ENCODE measurements at places on chromosomes 5 and 9. TPM values are rescaled to one million over a fixed set of nuclear protein-coding genes. Genes with fewer than 3 reads are reported as not detected.

DNA sequence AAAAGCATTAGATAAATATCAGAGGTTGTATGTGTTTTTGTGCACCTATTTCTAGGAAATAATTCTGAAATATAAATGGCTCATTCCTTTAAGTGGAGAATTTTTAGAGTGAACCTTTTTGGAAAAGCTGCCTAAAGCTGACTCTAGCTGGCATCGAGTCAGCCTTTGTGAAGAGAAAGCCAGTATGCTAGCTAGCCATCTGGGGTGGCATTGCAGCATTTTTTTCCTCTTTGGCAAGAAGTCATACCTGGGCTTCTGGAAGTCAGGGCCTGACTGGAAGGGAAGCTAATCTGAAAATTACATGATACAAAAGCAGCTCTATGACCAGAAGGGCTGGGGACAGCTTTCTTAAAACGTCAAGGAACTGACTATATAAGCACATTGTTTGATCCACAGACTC, 19.7 kb downstream of the ANP32B start:
- H3K27me3 ChIP-seq = no peaks in the 10 kb centered on the region
- H3K27ac ChIP-seq = no peak overlapping the region
- H3K4me1 ChIP-seq = peaks cover 37% of the 10 kb centered on the region

- no peak overlapping the region for H3K4me3 ChIP-seq
- H3K27ac ChIP-seq = no peak overlapping the region
- no peaks in the 10 kb centered on the region for H3K36me3 ChIP-seq
- no peak for DNase-seq
- H3K27me3 ChIP-seq = peaks cover 5% of the 10 kb centered on the region
These were observed 87.7 kb downstream of the ENTREP1 start for GRCh38 chr9:69412741-69413150.

DNA sequence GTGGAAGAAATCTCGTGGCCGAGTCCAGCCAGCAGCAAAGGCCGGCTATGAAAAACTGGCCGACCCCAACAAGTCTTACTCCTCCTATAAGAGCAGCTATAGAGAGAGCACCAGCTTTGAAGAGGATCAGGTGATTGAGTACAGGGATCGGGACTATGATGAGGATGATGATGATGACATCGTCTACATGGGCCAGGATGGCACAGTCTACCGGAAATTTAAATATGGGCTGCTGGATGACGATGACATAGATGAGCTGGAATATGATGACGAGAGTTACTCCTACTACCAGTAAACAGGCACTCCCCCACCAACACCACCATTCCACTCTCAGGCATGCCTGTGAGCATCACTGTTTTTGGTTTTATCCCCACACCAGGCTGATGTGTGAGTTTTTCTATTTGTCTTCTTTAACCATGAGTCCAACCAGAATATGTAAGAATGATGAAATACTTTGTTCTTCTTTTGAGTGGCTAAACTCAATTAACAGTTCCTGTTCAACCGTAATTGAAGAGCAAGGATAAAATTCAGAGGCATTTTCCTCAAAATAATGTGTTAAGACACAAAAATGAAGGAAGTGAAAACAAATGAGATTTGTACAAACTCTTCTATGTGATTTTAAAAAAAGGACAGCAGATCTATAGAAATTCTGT, 35.5 kb downstream of the RFK start:
- H3K4me1 ChIP-seq = no peaks in the 10 kb centered on the region
- H3K4me3 ChIP-seq = no peak overlapping the region
- DNase-seq = no peak
- H3K27me3 ChIP-seq = peaks cover 9% of the 10 kb centered on the region
- no peak overlapping the region for H3K27ac ChIP-seq
- no peaks in the 10 kb centered on the region for H3K36me3 ChIP-seq

The CD14 gene
- 0.31 TPM for total RNA-seq

DNA sequence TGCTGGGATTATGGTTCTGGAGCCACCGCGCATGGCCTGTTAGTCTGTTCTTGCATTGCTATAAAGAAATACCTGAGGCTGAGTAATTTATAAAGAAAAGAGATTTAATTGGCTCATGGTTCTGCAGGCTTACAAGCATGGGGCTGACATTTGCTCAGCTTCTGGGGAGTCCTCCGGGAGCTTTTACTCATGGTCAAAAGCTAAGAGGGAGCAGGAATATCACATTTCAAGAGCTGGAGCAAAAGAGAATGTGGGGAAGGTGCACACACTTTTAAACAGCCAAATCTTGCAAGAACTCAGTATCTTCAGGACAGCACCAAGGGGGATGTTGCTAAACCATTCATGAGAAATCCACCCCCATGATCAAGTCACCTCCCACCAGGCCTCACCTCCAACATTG, 12.1 kb downstream of the JAK2 start:
- no peak for DNase-seq
- H3K27me3 ChIP-seq = no peaks in the 10 kb centered on the region
- no peak overlapping the region for H3K27ac ChIP-seq
- H3K4me3 ChIP-seq = no peak overlapping the region
- H3K4me1 ChIP-seq = peaks cover 58% of the 10 kb centered on the region

The STPG3 gene
- total RNA-seq = 0.99 TPM

GRCh38 chr5:116502616-116503015, 72.0 kb downstream of the SEMA6A start:
- H3K36me3 ChIP-seq = no peaks in the 10 kb centered on the region
- DNase-seq = no peak
- H3K4me1 ChIP-seq = no peaks in the 10 kb centered on the region
- H3K27ac ChIP-seq = no peak overlapping the region
- H3K4me3 ChIP-seq = no peak overlapping the region

The KIAA0825 gene
- total RNA-seq = 0.54 TPM

- H3K4me1 ChIP-seq = no peaks in the 10 kb centered on the region
- H3K27me3 ChIP-seq = peaks cover 2% of the 10 kb centered on the region
- DNase-seq = no peak
- no peak overlapping the region for H3K4me3 ChIP-seq
These were observed 59.6 kb upstream of the MAN2A1 start for GRCh38 chr5:109630093-109630492.

DNA sequence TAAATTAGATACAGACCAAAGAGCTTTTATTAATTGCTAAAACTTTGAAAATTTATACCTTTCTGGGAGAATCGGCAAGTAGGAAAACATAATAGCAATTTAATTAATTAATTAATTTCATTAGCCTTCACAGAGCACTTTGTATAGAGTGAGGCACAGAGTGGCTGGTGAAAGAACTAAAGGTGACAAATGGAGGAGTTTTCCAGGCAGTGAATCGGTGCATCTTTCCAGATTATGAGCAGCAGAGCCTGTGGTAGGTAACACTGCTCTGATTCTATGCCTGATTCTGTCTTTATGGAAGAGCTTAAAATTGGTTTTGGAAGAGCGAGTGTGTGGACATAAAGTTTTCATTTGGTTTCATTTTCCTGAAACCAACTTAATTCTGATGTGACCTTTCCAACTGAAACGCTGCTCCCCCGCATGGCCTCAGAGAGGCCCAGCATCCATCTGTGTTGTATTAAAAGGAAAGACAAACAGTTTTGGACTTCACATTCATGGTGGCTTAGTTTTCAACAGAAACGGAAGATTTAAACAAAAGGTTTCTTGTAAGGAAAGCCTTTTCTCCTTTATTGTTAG, 188.9 kb upstream of the RPS23 start:
- no peaks in the 10 kb centered on the region for H3K36me3 ChIP-seq
- no peaks in the 10 kb centered on the region for H3K4me1 ChIP-seq
- DNase-seq = no peak
- no peak overlapping the region for H3K4me3 ChIP-seq

The MSMP gene
- total RNA-seq = 0.88 TPM

The IL13 gene
- total RNA-seq = 231 TPM

The SMIM33 gene
- total RNA-seq = 0.37 TPM

The PCDHGB6 gene
- total RNA-seq = 0.14 TPM

DNA sequence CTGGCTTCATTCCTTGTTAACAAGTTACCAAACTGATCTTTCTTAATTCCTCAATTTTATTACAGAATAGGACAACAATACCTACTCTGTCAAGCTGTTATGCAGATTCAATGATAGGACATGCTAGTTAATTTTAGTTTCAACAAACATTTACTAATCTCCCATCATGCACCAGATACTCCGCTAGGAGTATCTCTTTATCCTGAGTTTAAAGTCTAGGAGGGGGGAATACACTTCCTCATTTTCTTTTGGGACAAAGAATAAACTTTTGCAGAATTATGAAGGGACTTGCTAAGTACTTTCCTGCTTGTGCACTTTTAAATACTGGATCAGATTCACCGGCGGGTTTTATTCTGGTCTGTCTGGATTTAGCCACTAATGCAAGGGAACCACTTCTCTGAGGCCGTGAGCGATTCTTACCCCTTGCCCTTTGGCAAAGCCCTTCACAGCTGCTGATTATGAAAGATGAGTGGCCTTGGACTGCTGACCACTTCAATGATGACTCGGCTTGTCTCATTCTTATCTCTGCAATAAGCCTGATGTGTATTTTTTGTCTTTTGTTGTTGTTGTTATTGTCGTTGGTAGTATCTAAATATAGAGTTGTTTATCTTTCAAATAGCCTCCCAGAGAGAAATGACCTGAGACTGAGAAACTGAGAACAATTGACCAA, 73.9 kb downstream of the RMI1 start:
- H3K4me1 ChIP-seq = peaks cover 2% of the 10 kb centered on the region
- DNase-seq = no peak
- no peak overlapping the region for H3K4me3 ChIP-seq
- H3K36me3 ChIP-seq = no peaks in the 10 kb centered on the region
- H3K27me3 ChIP-seq = peaks cover 22% of the 10 kb centered on the region

The CNTLN gene
- 1.6 TPM for total RNA-seq

DNA sequence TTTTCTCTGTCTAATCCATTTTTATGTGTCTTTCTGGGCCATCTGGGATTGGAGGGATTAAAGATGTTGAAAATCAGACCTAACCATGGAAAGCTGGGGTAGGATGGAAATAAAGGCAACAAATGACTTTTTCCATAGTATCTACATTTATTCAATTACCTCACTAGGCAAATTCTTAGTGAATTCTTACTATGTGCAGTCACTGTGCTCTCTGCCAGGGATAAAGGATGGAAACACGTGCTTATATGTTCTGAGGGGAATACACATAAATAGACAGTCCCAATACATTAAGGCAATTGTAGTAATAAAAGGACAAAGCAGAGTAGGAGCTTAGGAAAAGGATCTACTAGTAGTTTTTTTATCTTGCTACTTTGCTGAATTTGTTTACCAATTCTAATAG, 214.2 kb downstream of the PRR16 start:
- no peak for DNase-seq
- H3K27ac ChIP-seq = no peak overlapping the region
- H3K4me3 ChIP-seq = no peak overlapping the region
- H3K36me3 ChIP-seq = no peaks in the 10 kb centered on the region
- H3K4me1 ChIP-seq = no peaks in the 10 kb centered on the region
- no peaks in the 10 kb centered on the region for H3K27me3 ChIP-seq

GRCh38 chr9:116057371-116057770, 96.2 kb upstream of the PAPPA start:
- H3K27ac ChIP-seq = no peak overlapping the region
- H3K4me1 ChIP-seq = no peaks in the 10 kb centered on the region
- no peaks in the 10 kb centered on the region for H3K36me3 ChIP-seq

GRCh38 chr9:75866273-75866871, 24.1 kb upstream of the PCSK5 start:
- no peaks in the 10 kb centered on the region for H3K4me1 ChIP-seq
- H3K27ac ChIP-seq = no peak overlapping the region
- no peaks in the 10 kb centered on the region for H3K36me3 ChIP-seq
- H3K27me3 ChIP-seq = peaks cover 8% of the 10 kb centered on the region

DNA sequence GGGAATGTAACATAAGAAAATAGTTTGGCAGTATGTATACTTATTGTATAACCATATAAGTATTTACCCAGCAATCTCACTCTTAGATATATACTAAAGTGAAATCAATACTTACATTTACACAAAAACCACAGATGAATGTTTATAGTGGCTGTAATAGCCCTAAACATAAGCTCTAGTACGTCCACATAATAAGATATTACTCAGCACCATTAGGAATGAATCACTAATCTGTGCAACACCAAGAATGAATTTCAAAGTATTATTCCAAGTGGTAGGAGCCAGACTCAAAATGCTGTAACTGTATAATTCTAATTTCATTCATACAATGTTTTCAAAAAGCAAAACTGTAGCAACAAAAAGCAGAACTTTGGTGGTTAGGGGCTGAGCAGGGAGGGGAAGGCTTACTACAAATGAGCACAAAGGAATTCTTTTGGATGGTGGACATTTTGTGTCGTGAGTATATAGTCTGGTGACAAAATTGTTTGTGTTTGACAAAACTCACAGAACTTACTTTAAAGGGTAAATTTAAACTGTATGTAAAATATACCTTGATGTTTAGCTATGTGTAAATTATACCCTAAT, 11.9 kb upstream of the C5orf46 start:
- no peaks in the 10 kb centered on the region for H3K4me1 ChIP-seq
- no peak overlapping the region for H3K27ac ChIP-seq
- H3K27me3 ChIP-seq = peaks cover 2% of the 10 kb centered on the region
- H3K36me3 ChIP-seq = no peaks in the 10 kb centered on the region

The SHISAL2B gene
- total RNA-seq = not detected

GRCh38 chr5:38547257-38547656, 9.2 kb downstream of the LIFR start:
- H3K27ac ChIP-seq = no peak overlapping the region
- peaks cover 19% of the 10 kb centered on the region for H3K27me3 ChIP-seq
- no peak overlapping the region for H3K4me3 ChIP-seq
- H3K4me1 ChIP-seq = no peaks in the 10 kb centered on the region
- no peak for DNase-seq

GRCh38 chr5:82018462-82018861, 46.6 kb downstream of the ATG10 start:
- peaks cover 3% of the 10 kb centered on the region for H3K36me3 ChIP-seq
- H3K4me3 ChIP-seq = no peak overlapping the region
- no peaks in the 10 kb centered on the region for H3K4me1 ChIP-seq

DNA sequence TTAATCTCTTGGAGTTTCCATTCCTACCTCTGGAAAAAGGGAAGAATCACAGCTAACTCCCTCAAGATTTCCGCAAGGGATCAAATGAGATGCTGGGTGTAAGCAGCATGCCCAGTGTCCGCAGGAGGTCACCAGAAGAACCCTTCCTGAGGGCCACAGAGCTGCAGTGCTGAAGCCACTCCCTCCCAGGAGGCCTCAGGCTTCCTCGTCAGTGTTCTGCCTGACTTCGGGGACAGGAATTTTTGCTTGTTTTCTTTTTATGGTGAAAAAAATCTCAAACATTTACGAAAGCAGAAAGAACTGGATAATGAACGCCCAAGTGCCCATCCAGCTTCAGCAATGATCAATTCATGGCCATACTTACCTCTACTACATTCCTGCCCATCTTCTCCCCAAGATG, 183.0 kb downstream of the CDK5RAP2 start:
- no peaks in the 10 kb centered on the region for H3K27me3 ChIP-seq
- no peak for DNase-seq
- peaks cover 33% of the 10 kb centered on the region for H3K4me1 ChIP-seq
- no peak overlapping the region for H3K27ac ChIP-seq
- H3K36me3 ChIP-seq = peaks cover 64% of the 10 kb centered on the region
- no peak overlapping the region for H3K4me3 ChIP-seq

The ADAMTS2 gene
- total RNA-seq = not detected

- H3K27me3 ChIP-seq = no peaks in the 10 kb centered on the region
- H3K4me1 ChIP-seq = peaks cover 2% of the 10 kb centered on the region
- no peak overlapping the region for H3K27ac ChIP-seq
- DNase-seq = no peak
- no peaks in the 10 kb centered on the region for H3K36me3 ChIP-seq
These were observed 90.2 kb downstream of the RXRA start for GRCh38 chr9:134416385-134417015.

The CARD6 gene
- total RNA-seq = 1.7 TPM

The PCDHGB2 gene
- 0.97 TPM for total RNA-seq
